ENCODE measurements at places on chromosomes 4 and X. TPM values are rescaled to one million over a fixed set of nuclear protein-coding genes. Genes with fewer than 3 reads are reported as not detected.

- DNase-seq = no peak
Observed at GRCh38 chr4:8697826-8698225, 105.3 kb downstream of the CPZ start.

DNA sequence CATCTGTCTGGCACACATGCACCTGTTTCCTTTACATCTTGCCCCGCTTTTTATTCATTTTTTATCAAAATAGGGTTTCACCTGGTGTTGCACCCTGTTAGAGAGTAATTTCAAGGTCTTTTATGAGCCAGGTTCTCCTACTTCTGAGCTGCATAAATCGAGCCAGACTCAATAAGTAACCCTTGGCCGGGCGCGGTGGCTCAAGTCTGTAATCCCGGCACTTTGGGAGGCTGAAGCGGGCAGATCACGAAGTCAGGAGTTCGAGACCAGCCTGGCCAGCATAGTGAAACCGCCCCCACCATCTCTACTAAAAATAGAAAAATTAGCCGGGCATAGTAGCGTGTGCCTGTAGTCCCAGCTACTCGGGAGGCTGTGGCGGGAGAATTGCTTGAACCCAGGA lies 1.0 kb upstream of the PPP2R3B start:
- DNase-seq = no peak

GRCh38 chr4:117777721-117778120 lies 256.6 kb upstream of the NDST3 start:
- DNase-seq = no peak

GRCh38 chrX:17773221-17773876 lies 36.1 kb downstream of the SCML1 start:
- DNase-seq = no peak

- DNase-seq = no peak
Observed at GRCh38 chr4:3462321-3462789, 751 bp upstream of the DOK7 start.

GABRQ gene
- not detected for total RNA-seq
